ENCODE measurements at places on chromosomes 11 and 22.

DNA sequence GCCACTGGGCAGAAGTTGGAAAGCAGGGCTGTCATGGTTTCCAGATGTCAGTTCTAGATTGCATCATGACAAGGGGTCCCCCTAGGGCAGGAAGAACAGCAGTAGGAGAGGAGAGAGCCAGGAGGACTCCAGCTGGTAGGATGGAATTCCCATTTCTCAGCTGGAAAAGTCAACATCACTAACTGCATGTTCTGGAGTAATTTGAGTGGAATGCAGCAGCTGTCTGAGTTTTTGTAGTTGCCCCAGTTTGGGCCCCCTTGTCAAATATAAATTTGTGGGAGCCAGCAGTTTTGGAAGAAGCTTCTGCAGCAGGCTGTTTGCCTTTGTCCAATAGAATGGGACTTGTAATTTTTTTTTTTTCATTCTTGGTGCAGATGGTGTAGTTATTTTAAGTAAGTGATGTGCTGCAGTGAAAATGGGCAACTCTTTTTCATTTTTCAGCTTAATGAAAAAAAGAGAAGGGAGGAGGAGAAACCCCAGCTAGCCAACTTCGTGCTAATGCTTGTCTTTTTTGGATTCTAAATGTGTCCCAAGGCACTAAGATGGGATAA, 86.9 kb downstream of the LDLRAD3 start:
- DNase-seq = peak; percentile 75

DNA sequence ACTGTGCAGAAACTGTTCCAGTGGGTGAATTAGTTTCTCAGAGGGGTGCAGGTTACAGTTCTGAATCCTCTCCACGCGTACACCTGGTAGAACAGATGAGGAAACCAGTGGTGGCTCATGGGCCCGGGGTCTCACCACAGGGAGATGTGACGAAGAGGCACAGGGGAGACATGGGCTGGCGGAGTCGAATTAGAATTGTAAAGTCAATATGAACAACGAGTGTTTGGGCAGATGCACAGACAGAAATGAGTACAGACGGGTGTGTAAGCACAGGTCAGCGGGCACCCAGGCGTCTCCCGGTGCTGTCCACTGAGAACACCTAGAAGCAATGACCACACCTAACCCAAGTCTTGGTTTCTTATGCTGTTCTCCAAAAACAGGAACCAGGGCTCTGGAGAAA, 41.8 kb downstream of the GNB1L start:
- DNase-seq = no peak

GRCh38 chr11:133803026-133803425, 42.3 kb downstream of the SPATA19 start:
- DNase-seq = no peak

DNA sequence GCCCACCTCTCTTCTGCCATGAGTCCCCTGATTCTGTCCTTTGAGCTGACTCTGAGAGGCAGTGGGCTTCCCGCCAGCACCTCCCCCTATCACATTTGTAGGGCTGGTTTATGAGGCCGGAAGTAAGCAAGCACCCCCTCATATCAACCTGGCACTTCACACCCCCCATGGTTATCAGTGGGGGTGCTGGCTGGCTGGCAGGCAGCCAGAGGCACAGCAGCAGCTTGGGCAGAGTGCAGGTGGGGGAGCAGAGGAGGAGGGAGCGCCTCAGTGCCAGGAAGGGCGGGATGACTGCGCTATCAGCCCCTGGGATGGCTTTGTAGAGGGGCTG, 22.9 kb upstream of the CHRM4 start:
- no peak for DNase-seq

DNA sequence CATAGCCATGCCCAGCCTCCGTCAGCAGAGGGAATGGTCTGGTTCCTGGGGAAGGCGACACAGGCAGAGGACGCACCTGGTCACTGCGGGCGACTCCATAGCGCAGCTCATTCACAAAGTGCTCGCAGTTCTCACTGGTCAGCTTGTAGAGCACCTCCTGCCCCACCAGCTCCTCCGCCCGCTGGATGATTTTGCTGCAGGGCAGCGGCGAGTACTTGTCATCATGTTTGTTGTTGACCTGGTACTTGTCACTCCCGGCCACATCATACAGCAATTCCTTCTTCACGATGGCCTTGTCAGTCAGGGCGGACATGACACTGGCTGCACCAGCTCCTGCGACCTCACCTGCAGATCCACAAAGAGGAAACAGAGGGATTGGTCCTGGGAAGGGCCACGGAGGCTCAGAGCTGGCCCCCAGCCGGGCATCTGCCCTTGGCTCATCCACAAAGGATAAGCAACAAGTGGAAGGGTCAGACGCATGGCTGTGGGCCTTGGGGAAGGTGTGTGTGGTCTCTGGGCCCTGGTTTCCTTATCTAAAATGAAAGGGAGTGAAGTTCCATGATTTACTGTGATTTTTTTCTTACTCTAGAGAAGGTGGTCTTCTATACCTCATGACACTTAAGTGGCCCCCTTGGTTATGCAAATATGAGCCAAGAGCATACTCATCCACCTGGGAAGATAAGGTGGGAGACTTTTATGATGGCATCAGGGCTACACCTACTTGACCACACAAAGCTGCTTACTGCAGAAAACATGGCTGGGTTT, 24.0 kb downstream of the PLAAT3 start:
- no peak for DNase-seq

- DNase-seq = no peak
These were observed 466.9 kb downstream of the BRD1 start for GRCh38 chr22:49360746-49361145.

- no peak for DNase-seq
These were observed 51.7 kb downstream of the CHRDL2 start for GRCh38 chr11:74679513-74679865.

DNA sequence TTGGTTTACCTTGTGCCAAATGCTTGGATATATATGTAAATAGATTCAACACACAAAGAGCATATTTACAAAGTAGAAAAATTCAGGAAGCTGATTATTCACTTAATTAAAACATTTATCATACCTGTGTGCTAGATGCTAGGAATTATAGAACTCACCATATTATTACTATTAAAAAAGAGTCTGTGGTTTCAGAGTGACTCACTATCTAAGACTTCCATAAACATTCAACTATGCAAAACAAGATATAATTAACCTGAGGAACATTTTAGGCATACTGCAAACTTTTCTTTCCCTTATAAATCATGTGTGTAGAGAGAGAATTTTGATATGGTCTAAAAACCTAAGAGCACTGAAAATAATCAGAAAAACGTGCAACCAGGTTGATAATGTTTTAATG, 27.3 kb downstream of the CTSC start:
- DNase-seq = no peak

GRCh38 chr11:71355281-71355680, 92.9 kb downstream of the DHCR7 start:
- DNase-seq = no peak

DNA sequence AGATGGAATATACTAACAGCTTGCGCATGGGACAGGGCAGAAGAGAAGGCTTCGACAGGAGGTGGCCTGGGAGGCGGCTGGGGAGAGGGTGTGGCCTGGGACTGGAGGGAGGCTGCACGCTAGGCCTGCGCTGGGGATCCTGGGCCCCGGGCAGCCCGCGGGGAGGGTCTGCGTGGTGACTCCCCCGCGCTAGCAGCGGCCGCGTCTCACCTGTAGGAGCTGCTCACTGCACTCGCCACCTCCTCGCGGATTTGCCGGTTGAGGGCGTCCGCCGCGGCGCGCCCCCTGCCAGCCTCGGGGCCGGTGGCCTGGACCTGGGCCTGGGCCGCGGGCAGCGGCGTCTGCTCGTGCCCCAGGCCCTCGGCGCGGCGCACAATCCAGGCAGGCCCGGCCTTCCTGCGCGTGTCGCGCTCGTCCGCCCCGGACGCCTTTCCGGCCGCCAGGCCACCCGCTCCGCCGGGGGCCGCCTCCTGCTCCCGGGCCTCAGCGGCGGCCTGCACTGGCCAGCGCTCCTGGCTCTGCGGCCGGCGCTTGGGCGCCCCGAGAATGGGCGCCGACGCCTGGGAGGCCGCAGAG, 1.5 kb downstream of the MAP6 start:
- DNase-seq = no peak

GRCh38 chr11:42996421-42997307, 315.1 kb upstream of the API5 start:
- DNase-seq = no peak

GRCh38 chr22:25780673-25781072, 38.7 kb downstream of the MYO18B start:
- DNase-seq = peak; percentile 73

DNA sequence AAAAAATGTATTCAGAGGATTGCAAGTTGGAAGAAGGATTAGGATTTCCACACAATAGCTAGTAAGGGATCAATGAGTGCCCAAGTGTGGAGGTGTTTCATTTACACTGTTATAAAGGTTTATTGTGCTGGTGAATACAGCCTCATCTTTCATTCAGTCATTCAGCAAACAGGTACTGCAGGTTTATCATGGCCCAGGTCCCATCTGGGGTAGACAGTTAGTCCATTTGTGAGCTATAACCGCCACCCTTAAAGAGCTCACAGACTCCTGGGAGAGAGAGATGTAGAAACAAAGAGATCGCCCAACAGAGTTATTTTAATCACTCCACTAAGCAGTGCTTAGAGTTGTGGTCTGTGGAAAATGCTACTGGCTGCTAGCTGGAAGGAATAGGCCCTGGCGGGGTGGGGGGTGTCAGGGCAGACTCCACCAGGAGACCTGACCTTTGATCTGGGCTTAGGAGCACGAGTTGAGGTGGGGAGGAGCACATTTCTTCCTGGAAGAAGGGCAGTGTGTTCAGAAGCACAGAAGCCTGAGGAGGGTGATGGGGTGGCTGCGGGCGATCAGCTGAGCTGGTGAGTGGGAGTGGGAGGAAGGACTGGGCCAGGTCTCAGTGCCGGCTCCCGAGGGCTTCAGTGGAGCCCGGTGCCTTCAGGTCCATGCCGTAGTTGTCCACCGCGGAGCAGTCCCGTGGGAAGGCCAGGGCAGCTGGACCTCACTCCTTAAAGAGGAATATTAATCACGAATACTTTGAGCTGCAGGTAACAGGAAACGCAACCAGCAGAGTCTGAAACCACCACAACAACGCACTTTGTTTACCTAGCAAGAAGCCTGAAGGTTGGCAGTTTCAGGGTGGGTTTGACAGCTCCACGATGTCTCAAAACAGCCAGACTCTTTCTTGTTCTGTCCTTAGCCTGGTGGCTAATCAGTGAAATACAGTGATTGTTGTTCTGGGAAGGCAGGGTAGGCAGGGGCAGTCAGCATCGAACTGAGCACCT, 11.2 kb downstream of the TOM1 start:
- no peak for DNase-seq

GRCh38 chr11:121419836-121420235, 32.3 kb upstream of the SORL1 start:
- no peak for DNase-seq

GRCh38 chr11:41983475-41983874, 524.0 kb upstream of the LRRC4C start:
- DNase-seq = no peak

GRCh38 chr11:108148556-108148955, 27.2 kb downstream of the ACAT1 start:
- no peak for DNase-seq

DNA sequence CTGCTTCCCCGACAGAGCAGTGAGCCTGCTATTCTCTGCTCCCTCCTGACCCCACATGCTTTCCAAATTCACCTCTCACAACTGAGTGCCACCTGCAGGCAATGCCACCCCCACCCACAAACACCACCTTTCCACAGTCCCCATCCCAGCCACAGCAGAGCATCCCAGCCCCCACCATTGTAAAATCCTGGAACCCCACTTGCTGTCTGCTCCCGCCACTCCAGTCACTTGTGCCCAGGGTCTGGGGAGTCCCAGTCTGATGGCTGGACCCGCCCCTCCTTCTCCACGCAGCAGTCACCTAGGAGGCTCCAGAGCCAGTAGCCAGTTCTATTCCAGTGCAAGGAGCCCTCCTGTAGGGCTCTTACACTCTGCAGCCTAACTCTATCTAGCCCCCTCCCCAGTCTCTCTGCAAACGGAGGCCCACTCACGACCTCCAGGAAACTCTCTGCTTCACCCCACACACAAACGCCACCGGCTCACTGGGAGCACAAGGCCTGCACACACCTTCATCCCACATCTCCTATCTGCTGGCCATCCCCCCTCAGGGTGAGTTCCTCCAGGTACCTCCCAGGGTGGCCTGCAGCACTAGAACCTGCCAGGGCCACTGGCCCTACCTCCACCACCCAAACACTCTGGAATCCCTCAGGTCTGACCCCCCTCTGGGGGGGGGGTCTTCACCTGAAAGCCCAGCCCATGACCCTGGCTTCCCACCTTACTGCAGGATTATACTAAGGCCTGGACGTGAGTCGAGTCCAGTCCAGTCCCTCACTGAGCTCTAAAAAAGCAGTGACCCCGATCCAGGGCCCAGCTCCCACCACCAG, 1.4 kb downstream of the GNB1L start:
- no peak for DNase-seq

GRCh38 chr11:11107076-11107723, 245.8 kb downstream of the CSNK2A3 start:
- no peak for DNase-seq

- no peak for DNase-seq
These were observed 128.8 kb downstream of the ST3GAL4 start for GRCh38 chr11:126484266-126484665.

Data from NCI-H1694 treated with DMSO at 0.1 percent for 48 hours (cell line).